ENCODE measurements at places on chromosomes 5 and 9.
A peak's percentile ranks its signal among the peaks of the same experiment; 100 is the strongest.

GRCh38 chr9:94995048-94995693, 268.7 kb downstream of the AOPEP start:
- no peak for DNase-seq

GRCh38 chr5:151083081-151083676, 2.3 kb upstream of the TNIP1 start:
- DNase-seq = no peak

GRCh38 chr5:103346162-103346748, 87.7 kb downstream of the MACIR start:
- DNase-seq = peak; percentile 91

DNA sequence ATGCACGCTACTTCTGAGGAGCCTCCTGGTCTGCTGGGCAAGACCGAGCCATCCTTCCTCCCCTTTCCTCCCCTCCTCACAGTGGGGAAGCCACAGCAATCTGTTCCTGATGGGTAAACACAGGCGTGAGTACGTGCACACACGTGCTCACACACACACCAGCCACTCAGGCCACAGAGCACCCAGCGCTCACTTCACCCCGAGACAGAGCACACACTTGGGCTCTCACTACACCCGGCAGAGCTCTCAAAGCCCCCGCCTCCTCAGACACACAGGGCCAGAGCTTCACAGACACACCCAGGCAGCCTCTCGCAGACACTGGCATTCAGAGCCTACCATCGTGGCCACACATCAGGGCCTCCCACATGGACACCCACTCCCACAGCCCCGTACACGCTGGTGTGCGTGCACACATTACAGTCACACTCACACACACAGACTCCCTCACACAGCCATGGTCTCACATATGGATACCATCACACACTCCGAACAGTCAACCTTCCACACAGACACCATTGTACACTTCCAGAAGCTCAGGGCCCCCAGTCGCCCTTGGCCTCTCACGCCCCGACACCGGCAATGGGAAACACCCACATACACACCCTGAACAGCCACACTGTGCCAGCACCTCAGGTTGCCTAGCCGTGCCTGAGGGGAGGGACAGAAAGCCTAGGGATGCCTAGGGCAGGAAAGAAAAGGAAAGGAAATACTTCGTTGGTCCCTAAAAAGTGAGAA, 13.5 kb downstream of the CNTFR start:
- no peak for DNase-seq

DNA sequence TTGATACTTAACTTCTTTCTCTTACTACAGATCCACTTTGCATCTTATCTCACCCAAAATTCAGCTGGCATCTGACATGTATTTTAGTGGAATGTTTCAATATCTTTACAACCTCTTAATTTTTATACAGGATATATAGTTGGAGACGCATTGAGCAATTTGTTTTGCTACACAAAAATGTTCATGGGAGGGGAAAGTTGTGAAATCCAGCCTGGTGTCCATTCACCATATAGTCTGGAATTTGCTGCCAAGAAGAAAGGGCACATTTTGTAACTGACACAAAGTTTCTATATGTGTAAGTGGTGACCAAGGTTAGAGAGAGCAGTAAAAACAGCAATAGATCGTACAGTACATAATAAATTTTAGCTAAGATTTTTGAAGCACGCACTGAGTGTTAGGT, 14.0 kb upstream of the CHD1 start:
- no peak for DNase-seq

- no peak for DNase-seq
Observed at GRCh38 chr5:88401686-88402085, 133.0 kb upstream of the TMEM161B start.

All from endodermal cell (in vitro differentiated cells).